Iris pigment epithelial cell (primary cell): ENCODE measurements at places on chromosomes 12 and 14.
A peak's percentile ranks its signal among the peaks of the same experiment; 100 is the strongest.

GRCh38 chr14:69048456-69048855 is 69.4 kb upstream of the ACTN1 start:
- DNase-seq = peak; percentile 54

DNA sequence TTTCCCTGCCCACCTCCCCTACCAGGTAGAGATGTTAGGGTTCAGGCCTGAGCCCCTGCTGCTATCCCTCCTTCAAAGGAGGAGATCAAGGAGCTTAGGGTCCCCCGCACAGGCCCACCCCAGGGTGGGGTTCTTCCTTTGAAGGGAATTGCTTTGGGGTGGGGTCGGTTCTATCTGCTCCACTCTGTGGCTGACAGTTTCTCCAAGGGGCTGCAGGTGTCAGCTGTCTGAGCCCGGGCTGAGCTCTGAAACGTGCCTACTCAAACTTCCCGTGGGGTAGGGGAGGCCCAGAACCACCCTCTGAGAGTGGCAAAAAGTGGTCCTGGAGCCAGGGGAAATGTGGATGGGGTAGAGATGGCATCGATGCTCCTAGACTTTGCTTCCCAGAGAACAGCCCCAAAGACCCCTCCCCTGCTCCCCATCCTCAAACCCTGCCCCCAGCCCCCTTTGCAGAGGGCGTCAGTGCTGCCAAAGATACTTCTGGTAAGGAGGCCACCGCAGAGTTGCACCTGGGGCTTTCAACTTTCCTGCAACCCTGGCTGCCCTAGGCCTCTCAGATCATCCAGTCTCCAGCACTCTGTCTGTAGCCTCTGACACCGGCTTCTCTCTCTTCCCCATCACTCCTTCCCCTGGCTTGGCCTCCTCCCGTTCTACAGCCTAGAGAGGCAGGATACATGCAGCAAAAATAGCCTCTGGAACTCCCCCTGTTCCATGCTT is 6.3 kb upstream of the CD4 start:
- DNase-seq = no peak

GRCh38 chr12:128286970-128287369 is 20.0 kb downstream of the TMEM132C start:
- no peak for DNase-seq

GRCh38 chr12:89884416-89884898 is 175.8 kb upstream of the ATP2B1 start:
- DNase-seq = no peak

DNA sequence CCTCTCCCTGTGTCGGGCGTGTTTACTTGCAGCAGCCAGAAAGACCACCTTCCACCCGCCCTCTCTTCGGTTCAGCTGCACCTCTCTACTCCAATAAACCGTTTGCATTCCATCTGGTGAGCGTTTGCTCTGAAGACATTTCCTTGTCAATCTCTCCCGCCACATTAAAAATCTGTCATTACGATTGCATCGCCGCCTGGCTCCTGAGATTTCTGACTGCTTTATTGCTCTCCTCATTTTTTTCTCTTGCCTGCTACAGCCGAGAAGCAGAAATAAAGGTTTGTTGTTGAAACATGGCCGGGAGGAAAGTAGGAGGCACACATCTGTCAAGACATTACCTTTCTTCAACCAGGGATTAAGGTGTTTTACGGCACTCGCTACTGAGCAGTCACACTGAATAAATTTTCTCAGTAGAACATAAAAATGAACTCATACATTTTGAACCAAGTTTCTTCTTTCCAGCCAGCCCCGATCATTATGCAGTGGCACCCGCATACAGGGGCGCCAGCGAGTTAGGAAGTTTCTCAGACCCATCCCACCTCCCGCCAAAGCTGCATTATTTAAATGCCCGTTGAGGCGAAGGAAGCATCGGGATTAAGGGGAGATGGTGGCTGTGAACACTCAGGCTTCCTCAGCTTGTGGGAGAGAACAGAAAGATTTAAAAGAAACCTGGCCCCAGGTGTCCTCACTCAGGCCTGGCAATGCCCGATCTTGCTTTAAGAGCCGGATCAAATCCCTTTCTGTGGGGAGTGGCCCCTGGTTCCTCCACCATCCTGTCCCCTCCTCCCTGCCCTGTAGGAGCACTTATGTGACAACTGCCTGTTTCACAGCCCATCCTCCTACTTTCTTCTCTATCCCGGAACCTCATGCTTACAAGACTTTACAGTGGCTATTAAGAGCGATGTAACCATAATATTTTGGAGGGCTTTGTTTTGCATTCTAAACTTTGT is 1108.9 kb downstream of the BCL11B start:
- no peak for DNase-seq

DNA sequence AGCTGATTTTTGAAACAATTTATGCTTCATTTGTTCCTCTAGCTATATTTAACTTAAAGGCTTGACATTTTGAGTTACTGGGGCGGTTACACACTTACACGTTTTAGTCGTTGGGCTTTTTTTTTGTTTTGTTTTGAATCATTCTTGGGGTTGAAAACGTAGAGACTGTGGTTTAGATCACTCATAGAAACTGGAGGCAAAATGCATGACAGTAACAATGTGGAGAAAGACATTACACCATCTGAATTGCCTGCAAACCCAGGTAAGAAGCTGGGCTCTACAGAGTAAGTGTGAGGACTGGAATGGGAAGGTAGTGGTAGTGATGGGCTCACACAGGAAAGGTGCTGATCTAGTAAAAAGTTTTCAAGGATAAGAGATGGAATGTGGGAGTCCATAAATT is at the start of gene CLEC2D:
Gene CLEC2D, plus strand, starts transcription at position 180 of the 400 bp plus-strand sequence. Its CDS starts 22 bp downstream, at position 202.
- DNase-seq = no peak
